ENCODE measurements at places on chromosomes 7 and 10.

- DNase-seq: no peak
Observed at GRCh38 chr7:734808-735207, 7.7 kb upstream of the PRKAR1B start.

DNA sequence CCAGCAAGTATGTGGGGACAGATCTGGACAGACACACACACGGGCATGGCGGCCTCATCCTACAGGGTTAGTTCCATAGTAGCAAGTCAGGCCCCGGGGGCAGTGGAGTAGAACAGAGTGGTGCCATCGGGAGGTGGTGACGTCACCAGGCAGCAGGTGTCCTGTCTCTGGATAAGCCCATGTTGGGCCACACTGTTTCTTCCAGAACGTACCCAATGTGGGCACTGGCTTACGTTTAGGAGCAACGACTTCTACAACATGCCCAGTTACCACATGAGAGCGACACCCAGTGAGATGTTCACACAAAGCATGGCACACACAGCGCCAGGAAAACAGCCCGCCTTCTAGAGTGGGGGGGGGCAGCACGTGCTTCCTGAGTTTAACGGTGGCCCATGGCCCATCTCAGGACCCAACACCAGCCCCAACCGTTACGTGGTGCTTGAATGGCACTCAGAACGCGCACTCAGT, 67.8 kb downstream of the CTBP2 start:
- no peak for DNase-seq

DNA sequence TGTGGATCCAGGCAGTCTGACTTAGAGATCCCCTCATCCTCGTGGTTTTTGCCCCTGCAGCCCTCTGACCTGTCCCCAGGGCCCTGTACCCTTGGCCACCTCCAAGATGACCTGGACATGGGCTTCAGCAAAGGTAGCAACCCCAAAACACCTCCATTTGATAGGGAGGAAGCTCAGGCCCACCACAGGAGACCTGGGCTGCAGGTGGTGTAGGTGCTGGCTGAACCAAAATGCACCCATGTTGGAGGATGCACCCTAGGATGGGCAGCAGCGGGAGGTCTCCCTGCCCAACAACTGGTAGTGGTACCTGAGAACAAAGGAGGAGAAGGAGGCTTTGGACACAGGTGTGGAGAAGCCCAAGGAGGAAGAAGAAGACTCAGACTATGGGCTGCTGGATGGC, 188.7 kb downstream of the ZNF716 start:
- no peak for DNase-seq

DNA sequence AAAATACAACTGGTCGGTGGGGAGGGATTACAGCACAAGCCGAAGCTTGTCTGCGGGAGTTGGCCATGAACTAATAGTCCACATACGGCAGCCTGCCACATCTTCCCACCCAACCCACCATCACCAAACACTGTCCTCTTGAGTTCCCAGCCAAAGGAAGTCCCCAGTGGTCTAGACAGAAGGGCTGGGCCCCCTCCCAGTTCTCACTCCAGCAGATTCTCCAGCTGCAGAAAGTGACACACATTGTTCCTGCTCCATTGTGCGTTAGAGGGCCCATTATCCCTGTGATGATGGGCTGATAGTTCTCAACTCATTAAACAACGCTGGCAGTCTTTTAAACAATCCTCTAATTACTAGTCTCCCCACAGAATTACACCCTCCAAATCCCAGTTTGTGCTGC, 148.0 kb downstream of the FGFR2 start:
- DNase-seq: no peak

GRCh38 chr7:114645451-114645850, 230.8 kb downstream of the FOXP2 start:
- DNase-seq: no peak
